ENCODE measurements at places on chromosomes 5 and 9.

DNA sequence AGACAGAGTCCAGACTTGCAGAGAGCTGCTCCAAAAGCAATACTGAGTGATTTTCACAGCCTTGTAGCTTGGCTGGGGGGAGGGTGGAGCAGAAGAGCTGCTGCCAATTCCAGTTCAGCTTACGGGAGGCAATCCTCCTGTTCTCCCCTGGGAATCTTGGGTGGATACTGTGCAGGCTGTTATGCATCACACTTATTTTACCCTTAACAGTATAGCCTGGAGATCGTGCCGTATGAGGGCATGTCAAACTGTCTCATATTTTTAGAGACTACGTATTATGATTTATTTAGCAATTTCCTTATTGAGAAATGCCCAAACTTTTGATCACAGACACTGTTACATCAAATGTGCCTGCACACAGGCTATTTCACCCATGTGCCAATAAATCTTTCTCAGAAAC is 85.2 kb downstream of the BASP1 start:
- DNase-seq, result no peak

DNA sequence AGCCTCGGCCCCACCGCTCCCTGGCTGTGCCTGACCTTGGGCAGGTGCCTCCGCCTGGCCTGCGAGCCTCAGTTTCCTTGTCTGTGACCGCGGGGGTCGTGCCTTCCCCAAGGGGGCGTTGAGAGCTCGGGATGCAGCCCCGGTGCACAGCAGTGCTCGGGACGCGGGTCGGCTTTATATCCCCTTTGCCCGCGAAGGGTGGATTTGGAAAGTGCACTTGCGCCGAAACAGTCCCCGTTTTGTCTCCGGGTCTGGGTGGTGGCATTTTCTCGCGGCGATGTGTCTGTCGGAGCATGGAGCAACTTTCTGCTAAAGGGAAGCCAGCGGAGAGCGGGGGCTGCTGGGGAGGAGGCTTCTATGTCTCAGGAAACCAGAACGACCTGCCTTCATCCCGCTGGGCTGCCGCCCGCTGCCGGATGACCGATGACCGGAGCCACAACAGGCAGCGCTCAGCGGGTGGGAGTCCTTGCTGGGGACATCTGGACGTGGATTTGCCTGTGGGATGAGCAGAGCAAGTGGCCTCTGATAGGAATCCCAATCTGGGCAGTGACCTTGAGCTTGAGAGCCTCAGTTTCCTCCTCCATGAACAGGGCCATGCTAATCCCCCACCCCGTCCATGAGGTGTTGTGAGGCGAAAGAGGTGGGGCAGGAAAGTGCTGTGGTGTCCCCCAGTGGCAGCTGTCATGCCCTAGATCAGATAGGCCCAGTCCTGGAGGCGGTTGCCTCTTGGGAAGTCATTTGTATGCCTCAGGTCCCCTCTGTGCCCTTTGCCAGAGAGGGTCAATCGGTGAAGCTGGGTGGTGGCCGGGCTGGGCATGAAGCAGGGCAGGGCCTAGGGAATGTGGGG is 651 bp downstream of the HRH2 start:
- DNase-seq, result no peak

DNA sequence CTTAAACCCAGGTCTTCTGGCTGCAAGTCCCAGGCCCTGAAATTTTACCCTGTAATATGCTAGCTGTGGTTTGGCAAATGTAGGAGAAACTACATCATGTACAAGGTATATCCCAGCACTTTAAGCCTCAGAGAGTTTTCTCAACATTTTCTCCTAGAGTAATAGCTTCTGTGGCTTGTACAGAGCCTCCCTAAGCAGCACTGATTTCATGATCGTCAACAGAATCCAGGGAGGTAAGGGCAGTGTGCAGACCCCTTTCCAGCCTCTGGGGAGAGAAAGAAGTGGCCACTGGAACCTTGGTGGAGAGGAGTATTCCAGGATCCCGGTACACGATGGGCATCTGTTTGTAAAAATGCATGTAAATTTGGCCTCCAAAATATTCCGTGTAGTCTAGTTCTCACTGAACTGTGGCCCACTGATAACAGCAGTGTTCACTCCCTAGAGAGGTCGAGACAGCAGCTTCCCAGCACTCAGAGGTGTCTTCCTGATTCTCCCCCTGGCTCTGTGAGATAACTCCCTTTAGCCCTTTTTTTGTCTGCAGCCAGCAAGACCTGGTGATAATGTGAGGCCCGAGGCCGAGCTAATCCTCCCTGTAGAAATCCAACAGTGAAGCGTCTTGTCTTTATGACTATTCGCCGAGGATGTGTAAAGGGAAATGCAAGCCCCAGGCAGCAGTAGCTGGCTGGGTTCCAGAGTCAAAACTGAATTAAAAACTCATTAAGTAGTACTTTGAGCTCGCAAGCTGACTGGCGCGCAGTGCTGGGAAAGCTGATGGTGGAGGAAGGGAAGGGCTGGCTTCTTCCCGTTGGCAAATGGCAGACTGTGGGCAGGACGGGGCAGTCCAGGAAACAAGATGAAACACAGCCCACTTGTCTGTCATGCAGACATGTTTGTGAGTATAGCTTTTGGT is 59.0 kb downstream of the MAP1B start:
- no peak for DNase-seq

DNA sequence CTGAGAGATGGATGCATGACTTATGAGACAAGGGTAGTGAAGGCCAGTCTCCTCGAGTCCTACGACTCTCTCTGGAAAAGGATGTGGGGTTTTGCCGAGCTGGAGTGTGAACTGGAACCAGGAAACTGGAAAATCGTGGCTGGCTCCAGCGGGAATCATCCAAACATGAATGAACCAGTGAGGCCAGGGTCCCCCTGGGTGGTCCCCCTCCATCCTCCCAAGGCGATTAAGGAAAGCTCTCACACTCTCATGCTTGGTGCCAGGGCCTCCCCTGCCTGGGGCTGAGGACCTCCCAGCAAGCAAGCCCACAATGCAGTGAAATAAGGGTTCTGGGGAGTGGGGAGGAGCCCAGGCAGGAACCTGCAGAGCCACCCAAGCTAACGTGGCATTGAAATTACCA is 9.6 kb upstream of the AMBP start:
- no peak for DNase-seq

- DNase-seq, result no peak
These were observed 271.3 kb downstream of the ARHGAP26 start for GRCh38 chr5:143041461-143041860.

- DNase-seq, result no peak
These were observed 123.1 kb upstream of the PAPPA start for GRCh38 chr9:116030517-116030916.

GRCh38 chr5:73528248-73528647 is 30.0 kb downstream of the BTF3 start:
- no peak for DNase-seq

- no peak for DNase-seq
These were observed at the start of gene SLC6A3 for GRCh38 chr5:1445313-1445688. TSS of gene SLC6A3 (minus strand) at chr5:1445440. CDS start at chr5:1443197, 2,243 bp downstream.

GRCh38 chr5:111495159-111495558 is 17.2 kb downstream of the STARD4 start:
- no peak for DNase-seq

DNA sequence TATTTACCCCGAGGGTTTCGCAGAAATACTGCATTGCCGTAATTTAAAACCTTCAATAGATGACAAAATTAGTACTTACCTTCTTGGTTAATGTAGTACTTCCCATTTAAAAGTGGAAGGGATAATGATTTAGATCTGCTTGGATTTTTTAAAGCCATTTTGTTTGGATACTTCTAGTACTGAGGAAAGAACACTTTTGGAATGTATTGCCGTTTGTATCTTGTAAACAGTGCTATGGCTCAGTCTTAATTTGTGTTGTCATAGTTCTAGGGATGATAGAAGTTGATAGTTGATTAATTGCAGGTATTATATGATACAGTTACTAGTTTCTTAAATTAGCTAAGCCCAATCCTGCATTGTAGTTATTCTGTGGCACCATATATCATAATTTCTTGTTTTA is 33.1 kb downstream of the TNPO1 start:
- no peak for DNase-seq

DNA sequence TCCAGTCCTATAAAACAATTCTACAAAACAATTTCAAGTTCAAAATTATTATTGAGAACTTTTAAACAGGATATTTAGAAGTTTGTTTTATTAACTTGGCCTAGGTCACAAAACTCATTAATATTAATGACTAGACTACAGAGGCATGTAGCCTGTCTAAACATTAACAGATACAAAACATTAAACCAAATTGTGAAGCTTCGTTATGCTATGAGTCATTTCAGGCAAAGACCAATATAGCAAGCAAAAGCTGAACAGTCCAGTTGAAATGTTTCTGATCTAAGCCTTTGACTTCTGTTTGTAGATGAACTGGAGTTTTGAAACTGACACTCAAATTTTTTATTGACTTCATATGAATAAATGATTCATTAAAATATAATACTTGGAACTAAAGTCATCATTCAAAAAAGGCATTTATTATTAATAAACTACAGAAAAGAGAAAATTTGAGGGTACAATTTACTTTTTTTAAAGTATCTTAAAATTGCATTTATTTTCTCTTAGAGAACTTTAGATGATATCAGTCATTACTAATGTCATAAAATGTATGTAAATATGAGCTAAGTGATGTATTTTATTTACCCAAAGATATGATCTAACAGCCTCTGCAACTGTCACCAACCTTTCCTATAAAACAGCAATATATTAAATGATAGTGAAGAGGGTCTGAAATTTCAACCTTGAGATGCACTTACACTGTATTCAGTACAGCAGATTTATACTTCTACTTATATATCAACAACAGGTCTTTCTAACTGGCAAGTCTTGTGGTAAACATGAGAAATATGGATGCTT is 188.8 kb downstream of the COMMD10 start:
- DNase-seq, result no peak

- DNase-seq, result no peak
These were observed 51.9 kb downstream of the HABP4 start for GRCh38 chr9:96501633-96502538.

GRCh38 chr9:99294850-99295461 is 72.9 kb downstream of the SEC61B start:
- no peak for DNase-seq

GRCh38 chr9:84111726-84112125 is 131.1 kb downstream of the RMI1 start:
- no peak for DNase-seq

- no peak for DNase-seq
These were observed 202.4 kb downstream of the DAB2IP start for GRCh38 chr9:121853617-121854395.

GRCh38 chr5:139657363-139658321 is 9.5 kb downstream of the CXXC5 start:
- no peak for DNase-seq

DNA sequence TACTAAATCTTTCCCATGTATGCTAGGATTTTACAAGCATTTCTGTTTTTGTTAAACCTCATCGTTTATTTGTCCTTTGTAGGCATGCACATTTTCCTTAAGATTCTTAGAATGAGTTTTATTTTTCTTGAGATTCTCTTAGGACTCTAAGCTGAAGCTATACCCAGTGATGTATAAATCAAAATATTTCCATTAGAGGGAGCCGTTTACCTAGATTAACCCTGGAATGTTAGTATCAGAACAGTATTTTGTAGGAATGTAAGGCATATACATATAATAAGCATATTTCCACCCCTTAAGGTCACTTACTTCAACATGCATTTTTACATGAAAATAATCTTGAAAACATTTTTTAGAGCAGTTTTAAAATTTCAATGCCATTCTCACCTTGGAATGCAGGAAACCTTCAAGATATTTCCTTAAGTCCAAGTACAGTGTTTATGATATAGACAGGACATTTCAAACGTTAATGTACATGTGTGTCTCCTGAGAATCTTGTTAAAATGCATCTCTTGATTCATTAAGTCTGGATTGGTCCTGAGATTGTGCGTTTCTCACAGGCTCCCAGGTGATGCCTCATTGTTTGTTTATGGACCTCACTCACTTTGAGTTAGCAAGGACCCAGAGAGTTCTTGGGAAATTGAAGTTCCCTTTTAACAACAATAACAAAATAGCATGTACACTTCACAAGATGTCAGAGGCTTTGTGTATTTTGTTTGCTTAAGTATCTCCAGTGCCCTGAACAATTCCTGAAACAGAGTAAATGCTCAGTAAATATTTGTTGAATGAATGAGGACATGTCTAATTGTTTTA is 34.9 kb upstream of the FCHO2 start:
- DNase-seq, result no peak

DNA sequence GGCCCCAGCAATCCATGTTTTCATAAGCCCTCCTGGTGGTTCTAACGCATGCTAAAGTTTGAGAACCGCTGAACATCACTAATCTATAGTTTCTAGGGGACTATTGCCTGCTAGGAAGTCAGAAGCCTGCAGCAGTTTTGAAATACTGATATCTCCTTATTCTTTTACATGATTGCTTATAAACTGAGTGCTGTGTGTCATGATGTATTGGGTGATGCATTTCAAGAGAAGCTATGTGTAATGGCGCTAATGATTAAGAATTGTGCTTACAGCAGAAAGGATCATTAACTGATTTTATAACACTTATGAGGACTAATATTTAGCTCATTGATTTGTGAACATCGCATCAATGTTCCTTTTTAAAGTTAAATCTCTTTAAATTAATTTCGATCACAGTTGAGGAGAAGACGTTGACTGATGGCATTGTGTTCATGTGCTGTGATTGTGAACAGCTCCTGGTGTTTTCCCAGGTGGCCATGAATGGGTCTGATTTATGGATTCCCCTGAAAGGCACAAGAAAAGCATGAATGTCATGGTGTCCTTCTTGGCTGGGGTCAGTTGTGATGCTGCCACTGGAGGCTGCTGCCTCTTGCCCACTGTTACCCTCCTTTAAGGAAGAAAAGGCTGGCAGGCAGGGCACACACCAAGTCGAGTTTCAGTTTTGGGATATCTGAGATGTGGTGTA is 12.0 kb upstream of the DAP start:
- no peak for DNase-seq

GRCh38 chr5:159392871-159393270 is 62.6 kb upstream of the IL12B start:
- DNase-seq, result no peak

GRCh38 chr9:15480028-15480427 is 30.7 kb downstream of the PSIP1 start:
- no peak for DNase-seq

DNA sequence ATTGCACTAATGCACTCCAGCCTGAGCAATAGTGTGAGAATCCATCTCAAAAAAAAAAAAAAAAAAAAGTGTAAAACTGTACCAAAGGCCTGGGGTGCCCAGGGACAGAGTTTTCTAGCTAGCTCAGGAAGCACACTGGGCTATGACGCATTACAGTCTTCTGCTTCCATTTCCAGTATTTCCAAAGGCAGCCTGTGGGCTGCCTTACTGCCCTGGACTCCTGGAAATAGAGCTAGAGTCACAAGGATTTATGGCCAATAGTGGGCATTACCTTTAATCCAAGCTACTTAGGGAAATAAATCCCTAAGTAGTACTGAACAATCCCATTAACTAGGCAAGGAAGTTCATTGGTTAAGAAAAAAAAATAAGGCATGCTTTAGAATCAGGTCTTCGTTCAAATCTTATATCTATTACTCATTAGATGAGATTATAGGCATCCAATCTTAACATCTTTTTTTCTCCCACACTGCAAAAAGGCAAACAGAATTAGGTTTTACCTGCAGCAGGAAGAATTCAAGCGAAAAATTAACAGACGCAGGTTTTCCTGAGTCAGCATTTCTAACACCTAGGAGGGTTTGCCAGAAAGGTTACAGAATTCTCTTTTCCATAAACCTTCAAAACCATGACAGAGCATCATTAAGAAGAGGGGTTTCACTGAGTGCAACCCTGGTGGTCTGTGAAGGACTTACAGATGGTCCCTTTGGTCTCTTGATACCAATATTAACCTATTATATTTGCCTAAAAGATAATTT is 85.6 kb upstream of the CCDC112 start:
- DNase-seq, result no peak

- no peak for DNase-seq
These were observed 13.7 kb upstream of the MEIKIN start for GRCh38 chr5:131959136-131959535.

GRCh38 chr5:127068493-127069214 is 4.6 kb downstream of the C5orf63 start:
- no peak for DNase-seq
